Cortex of kidney (tissue), 1 donor: ENCODE measurements at places on chromosomes 5 and 9.

DNA sequence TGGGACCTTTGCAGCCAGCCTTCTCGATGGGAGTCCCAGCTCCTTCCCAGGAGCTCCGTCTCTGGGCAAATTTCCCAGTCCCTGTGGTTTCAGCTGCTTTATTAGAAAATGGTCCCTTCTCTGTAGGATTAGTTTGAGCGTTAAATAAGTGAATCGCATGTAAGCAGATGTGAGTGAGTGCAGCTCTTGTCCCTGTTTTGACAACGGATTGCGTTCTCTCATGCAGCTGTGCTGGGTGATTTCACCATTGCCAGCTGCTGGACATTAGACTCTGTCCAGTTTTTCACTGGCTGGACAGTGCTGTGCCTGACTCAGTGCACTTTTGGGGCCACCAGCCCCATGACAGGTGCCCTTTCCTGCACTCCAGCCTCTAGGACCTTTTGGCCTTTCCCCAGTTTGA lies 11.6 kb upstream of the CEL start:
- DNase-seq, result no peak

GRCh38 chr9:18684593-18685317 lies 210.8 kb downstream of the ADAMTSL1 start:
- no peak for DNase-seq

GRCh38 chr5:82375488-82376244 lies 97.5 kb upstream of the RPS23 start:
- no peak for DNase-seq

GRCh38 chr9:1606253-1606652 lies 408.9 kb upstream of the SMARCA2 start:
- no peak for DNase-seq

DNA sequence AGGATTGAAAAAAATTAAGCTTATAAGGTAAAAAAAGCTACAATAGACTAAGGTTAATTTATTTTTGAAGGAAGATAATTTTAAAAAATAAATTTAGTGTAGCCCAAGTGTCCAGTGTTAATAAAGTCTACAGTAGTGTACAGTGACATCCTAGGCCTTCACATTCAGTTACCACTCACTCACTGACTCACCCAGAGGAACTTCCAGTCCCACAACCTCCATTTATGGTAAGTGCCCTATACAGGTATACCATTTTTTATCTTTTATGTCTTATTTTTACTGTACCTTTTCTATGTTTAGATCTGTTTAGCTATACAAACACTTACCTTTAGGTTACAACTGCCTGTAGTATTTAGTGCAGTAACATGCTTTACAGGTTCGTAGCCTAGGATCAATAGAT lies 79.8 kb upstream of the ZNF462 start:
- no peak for DNase-seq

GRCh38 chr9:108664309-108665255 lies 191.2 kb downstream of the ACTL7B start:
- DNase-seq, result no peak

DNA sequence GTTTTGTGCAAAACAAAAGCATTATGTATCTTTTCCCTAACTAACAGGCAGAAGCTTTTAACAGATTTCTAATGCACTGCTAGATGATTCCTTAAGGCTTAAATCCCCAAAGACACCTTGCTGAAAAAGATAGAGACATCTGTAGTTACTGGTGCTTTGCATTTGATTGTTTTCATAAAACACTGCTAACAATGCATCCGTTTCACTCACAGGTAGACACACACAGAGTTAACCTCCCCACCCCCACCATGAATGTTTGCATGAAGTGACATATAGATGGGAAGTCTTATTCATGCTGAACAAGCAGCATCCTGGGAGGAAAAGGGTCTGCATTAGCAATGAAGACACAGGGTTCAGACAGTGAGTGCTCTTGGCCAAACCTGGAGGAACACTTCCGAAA lies 100.9 kb downstream of the ASTN2 start:
- DNase-seq, result no peak
